ENCODE measurements at places on chromosomes 5 and 9.

GRCh38 chr5:61425918-61426317, 93.9 kb downstream of the ZSWIM6 start:
- DNase-seq: no peak

DNA sequence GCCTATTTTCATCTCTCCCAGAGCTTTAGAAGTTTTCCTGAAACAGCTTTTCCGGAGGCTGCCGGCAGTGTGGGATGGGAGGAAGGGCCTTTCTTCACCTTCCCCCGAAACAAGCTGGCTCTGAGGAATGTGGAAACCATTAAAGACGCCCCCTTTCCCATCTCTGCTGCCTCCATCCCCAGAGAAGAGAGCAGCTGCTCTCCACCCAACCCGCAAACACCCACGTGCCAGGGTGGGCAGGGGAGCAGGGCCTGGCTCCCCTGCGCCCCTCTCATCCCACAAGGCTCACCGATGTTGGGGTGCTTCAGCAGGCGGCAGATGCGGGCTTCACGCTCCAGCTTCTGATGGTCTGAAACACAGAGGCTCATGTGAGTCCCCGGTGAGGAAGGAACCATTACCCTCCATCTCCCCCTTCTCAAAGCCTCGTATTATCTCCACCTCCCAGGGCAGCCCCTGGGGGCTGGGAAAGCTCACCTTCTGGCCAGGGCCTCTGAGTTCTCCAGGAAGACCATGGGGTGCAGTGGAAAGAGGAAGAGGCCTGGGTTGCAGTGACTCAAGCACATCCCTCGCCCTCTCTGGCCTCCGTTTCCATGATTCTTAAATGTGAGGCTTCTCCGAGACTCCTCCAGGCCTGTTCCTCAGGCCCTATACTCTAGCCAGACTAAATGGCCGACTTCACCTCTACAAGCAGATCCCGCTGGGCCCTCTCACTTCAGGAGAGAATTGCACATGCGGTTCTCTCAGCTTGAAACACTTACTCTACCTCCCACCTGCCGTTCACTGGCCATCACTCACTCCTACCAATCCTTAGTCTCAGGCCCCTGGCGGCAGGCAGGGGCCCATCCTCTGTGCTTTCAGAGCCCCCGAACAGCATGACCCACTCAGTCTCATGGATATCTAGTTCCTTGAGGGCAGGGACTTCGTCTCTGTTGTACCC, 24.6 kb downstream of the CAMK2A start:
- DNase-seq: no peak

DNA sequence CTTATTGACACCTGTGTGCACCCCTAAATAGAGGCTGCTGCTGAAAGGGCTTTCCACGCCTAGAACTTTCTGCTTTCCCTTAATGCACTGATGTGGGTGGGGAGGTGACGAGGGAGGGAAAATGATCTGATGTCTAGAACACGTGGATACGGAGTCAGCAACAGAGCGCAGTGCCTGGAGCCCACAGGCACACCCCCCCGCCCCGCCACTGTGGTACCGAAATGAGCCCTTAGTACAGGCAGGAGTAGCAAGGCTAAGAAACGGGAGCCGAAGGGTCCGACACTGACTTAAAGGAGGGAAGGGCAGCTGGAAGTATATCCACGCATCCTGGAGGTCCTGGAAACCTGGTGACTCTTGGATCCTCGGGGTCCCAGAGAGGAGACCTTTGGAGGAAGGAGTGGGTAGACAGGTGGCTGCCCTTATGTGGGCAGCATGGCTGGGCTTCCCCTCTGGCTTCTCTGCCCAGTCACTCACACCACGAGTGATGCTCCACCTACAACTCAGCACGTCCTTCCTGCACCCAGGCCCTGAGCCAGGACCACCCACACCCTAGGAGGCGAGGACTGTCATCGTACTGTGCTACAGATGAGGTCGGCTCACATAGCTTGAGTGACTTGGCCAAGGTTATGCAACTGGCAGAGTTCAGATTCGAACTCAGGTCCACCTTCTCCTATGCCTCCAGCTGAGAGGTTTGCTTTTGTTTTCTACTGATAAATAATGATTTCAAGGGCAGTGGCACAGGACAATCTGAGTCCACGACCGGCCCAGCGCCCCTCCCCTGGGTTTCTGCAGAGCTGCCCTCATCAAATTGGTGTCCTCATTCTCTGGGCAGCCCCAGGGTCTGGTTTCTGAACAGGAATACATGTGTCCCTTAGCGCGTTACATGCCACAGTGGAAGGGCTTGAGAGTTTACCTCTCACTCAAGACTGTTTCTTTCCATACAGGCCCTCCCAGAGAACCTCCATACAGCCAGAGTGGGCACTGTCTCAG, 4.7 kb upstream of the VAV2 start:
- DNase-seq: no peak

DNA sequence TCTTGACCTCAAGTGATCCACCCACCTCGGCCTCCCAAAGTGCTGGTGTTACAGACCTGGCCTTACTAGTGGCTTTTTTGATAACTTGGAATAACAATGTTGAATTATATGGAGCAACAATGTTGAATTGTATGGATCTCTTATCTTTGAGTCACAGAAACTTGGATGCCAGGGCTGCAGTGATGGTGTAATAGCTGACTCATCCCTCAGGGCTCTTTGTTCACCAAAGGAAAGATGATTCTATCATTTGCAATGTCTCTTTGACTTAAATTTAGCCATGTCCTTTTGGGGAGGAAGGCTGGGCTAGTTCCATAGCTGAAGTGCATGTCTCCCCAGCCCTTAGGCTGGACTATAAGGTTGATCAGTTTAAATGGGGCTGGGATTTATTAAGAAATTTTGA, 172.3 kb downstream of the PDZD2 start:
- no peak for DNase-seq

DNA sequence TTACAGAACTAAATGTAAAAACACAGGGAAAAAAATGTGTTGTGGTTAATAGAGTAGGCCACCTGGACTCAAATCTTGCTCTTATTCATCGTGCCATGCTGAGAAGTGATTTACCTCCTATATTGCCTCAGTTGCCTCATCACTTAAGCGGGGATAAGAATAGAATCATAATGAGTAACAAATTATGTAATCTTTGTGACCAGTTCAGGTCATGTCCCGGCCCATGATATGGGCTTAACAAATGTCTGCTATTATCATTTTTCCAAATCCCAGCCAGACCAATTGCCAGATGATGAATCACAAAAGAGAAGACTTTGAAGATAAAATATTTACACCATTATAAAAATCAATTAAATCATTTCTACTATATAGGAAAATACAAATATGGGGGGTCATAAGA, 89.8 kb downstream of the CDH6 start:
- DNase-seq: no peak

DNA sequence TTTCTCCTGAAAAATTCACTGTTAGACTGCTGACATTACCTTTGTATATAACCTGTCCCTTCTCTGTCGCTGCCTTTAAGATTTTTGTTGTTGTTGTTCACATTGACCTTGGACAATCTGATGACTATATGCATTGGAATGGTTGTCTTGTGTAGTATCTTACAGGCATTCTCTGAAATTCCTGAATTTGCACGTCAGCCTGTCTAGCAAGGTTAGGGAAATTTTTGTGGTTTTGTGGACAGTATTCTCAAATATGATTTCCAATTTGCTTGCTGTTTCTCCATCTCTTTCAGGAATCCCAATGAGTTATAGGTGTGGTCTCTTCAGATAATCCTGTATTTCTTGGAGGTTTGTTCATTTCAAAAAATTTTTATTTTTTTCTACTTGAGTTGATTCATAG, 140.8 kb downstream of the PRR16 start:
- DNase-seq: no peak

GRCh38 chr5:135360278-135361274, 38.5 kb downstream of the MACROH2A1 start:
- no peak for DNase-seq

DNA sequence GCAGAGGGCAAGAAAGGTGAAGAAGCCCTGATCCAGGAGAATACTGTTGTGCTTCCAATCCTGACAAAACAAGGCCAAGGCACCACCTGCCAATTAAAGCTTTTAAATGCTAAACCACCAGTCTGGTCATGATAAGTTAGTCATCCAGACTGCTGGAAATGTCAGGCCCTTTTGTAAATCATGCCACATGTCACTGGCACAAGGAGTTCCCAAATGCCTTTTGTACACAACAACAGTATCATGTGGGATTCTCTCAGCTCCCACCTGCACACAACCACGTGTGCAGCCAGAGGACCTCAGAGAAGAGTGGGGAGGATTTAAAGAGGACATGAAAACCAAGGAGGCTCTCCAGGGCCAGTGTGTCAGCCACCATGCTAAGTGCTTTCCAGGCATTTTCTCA, 99.3 kb downstream of the CDK5RAP2 start:
- no peak for DNase-seq

- no peak for DNase-seq
These were observed 185.5 kb downstream of the HSD17B3 start for GRCh38 chr9:96116275-96117064.

DNA sequence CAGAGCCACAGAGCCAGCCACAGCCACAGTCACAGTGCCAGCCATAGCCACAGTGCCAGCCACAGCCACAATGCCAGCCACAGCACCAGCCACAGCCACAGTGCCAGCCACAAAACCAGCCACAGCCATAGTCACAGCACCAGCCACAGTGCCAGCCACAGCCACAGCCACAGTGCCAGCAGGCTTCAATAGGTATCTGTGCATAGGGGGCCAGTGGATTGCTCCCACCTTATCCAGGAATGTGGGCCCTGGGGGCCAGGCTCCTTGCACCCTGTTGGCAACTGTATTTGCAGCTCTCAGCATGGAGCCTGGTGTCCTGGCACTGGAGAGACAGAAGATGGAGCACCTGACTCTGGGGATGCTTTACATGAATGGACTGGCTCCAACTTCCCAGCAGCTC, 111.7 kb upstream of the IRX2 start:
- no peak for DNase-seq

DNA sequence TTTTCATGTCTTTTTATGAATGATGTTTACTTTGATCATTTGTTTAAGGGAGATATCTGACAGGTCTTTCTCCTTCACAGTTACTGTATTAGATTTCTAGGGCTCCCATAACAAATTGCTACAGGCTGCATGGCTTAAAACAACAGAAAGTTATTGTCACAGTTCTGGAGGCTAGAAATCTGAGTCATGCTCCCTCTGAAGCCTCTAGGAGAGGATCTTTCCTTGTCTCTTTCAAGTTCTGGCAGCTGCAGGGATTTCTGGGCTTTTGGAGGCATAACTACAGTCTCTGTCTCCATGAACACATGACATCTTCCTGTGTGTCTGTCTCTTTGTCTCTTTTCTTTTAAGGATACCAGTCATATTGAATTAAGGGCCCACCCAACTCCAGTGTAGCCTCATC, 557.3 kb upstream of the SEMA6A start:
- DNase-seq: no peak

- no peak for DNase-seq
These were observed 89.1 kb downstream of the ZNF354C start for GRCh38 chr5:179149278-179149677.
